ENCODE measurements at places on chromosomes 16 and 17.
A peak's percentile ranks its signal among the peaks of the same experiment; 100 is the strongest.

- DNase-seq: no peak
These were observed 36.3 kb downstream of the OR1D5 start for GRCh38 chr17:3026856-3027751.

DNA sequence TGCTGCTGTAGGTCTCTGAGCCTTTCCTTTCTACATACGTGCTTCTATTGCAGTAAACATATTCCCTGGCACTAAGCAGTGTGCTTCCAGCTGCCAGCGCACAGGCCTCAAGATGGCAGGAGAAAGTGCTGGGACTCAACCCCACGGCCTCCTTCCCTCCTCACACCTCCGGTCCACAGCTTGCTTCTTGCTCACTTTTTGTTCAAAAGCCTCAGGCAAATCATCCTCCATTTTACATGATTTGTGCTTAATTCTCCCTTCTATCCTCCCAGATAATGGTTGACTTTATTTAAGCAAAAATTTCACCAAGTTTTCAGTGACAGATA lies 5.4 kb downstream of the CDK5R1 start:
- DNase-seq: no peak

- DNase-seq: no peak
These were observed 19.2 kb downstream of the DCUN1D3 start for GRCh38 chr16:20880867-20881502.

GRCh38 chr16:56357241-56357764 lies 68.0 kb downstream of the AMFR start:
- no peak for DNase-seq

DNA sequence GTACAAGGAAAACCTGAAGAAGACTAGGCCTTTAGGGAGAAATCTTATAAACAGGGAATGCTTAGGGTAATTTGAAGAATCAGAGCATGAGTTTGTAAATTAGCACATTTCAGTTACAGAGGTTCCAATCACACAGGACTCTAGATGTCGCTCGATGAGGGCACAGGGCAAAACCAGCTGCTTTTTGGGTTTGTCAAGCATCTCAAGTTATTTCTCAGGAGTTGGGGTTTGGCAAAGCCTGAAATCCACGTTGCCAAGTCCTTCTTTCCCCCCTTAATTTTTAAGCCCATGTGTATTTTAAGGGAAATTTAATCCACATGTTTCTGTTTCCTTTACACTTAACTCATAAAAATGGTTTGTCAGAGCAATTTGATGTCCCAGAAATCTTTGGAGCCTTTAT lies 146.9 kb downstream of the ANKFN1 start:
- DNase-seq: no peak

DNA sequence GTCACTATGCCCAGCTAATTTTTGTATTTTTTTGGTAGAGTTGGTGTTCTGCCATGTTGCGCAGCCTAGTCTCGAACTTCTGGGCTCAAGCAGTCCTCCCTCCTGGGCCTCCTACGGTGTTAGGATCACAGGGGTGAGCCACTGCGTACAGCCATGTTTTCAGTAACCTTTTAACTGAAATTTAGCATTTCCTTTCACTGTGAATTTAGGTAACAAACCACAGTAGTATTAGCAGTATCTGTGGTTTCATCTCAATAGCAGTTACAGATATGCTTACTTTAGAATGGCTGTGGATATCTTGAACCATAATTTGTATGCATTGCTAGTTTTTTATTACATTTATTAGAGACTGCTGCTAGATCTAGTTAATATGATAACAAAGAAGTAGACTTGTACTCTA lies 4.3 kb upstream of the RANGRF start:
- DNase-seq: no peak

GRCh38 chr16:89534252-89534756 lies 26.1 kb downstream of the SPG7 start:
- DNase-seq: peak; percentile 94

DNA sequence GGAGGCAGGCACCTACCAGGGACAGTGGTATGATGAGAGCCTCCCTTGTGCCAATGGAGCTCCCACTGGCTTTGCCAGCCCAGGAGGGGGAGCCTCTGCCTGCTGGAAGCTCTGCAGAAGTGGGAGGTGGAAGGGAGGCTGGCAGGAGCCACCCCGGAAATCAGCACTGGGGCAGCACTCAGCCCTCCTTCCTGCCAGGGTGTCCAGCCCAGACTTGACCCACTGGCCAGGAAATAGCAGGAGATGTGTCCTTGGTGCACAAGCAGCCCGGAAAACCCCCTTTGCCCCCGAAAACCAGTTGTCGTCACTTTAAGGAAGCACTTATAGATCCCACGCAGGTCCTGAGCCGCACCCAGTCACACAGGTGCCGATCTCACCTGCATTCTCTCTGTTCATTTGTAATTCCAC lies 49.3 kb upstream of the CACNG4 start:
- no peak for DNase-seq

- no peak for DNase-seq
These were observed 77.7 kb upstream of the PLCG2 start for GRCh38 chr16:81701296-81701970.

- DNase-seq: no peak
These were observed 5.1 kb downstream of the RASD1 start for GRCh38 chr17:17491031-17491471.

GRCh38 chr16:57727610-57728009 lies 8.0 kb upstream of the KATNB1 start:
- DNase-seq: no peak

DNA sequence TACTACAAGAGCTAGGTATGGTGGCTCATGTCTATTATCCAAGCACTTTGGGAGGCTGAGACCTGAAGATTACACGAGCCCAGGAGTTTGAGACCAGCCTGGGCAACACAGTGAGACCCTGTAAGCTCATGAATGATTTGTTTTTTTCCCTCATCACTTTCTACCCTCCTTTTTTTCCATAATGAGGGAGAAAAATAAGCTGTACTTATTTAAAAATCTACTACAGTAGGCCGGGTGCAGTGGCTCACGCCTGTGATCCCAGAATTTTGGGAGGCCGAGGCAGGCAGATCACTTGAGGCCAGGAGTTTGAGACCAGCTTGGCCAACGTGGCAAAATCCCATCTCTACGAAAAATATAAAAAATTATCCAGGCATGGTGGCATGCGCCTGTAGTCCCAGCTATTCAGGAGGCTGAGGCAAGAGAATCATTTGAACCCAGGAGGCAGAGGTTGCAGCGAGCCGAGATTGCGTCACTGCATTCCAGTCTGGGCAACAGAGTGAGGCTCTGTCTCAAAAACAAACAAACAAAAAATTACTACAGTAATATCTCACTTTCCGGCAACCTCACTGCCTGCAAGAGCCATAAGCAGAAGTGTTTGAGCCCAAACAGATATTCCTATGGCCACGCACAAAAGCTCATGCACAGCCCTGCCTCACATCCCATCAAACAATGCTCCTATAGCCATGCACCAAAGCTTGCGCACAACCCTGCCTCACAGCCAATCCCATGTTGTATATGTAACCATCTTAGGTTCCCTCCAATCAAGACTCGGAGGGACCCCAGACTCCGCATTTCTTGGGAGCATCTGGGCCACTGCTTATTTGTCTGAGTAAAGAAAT lies 37.4 kb downstream of the TK2 start:
- DNase-seq: no peak

DNA sequence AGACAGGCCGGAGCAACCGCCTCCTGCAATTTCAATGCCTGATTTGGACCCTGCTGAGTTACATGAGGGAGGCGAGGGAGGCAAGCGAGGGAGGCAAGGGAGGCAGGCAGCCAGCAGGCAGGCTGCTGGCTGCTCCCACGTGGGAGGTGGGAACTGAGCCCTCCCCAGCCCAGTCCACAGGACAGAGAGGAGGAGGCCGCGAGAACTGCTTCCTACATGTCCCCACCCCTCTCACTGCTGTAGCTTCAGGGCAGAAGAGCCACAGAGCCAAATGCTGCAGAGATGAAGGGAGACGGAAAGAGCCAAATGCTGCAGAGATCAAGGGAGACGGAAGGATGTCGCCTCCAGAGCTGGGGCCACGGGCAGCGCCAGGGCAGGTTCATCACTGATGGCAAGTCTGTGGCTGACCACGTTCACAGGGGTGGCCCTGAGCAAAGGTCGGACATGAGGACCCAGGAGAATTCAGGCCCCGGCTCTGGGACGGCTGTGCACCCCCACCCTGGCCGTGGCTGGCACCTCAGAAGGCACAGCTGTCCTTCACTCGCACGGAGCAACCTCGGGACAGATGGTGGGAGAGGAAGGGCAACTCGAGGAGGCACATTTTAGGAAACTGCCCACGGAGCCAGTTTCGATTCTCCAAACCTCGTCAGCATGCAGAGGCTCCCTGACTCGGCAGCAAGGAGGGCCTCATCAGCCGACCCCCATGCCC lies 21.5 kb downstream of the RPH3AL start:
- DNase-seq: no peak
